Stimulated activated CD4-positive, alpha-beta T cell treated with anti-CD3 and anti-CD28 coated beads, Interleukin-1b, Interleukin-23, amount 100 ng/mL, for 48 hours (primary cell): ENCODE measurements at places on chromosomes 3 and 15.

DNA sequence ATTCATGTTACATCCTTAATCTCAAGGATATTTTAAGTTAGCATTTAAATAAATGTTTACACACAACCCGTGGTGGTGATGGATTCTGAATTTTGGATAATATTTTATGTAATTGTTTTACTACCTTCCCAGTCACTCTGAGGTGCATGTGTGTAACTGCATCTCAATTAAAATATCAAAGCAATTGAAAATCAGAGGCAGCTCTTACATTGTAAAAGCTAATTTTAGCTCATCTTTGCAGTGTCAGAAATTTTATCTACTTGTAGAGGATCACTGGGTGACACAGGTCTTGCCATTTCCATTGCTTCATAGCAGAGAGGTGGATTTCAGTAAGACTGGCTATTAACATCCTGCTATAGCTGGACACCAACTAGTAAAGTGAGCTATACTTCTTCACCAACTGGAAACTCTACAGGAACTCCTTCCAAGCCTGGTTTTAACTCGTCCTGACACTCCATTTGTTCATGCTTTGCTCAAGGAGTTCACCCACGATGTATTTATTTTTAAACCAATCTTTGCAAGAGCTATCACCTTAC is 19.6 kb upstream of the MITF start:
- DNase-seq, result no peak

DNA sequence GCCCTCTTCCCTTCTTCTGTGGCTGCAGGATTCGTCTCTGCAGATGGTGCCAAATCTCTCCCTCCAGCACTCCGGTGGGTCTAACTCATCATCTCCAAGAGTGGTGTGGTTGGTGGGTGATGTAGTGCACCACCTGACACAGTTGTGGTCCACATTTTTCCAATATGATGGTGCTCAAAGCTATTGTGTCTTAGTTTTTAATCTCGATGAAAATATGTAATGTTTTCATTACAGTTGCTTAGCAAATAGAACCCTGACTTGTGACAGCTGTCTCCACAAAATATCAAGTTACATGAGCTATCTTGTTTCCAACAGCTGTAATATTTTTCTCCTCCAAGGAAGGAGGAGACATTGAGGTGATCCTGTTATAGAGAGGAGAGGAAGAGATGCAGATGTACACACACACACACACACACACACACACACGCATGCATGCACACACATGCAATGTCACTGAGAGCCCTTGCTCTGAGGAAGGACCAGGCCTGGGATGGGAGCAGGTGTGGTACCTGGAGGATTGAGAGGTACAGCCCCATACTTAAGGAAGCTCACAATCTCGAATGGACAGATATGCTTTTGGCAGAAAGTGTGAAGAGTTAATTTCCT is 15.7 kb upstream of the ESYT3 start:
- no peak for DNase-seq

GRCh38 chr15:91947293-91947679 is 93.8 kb downstream of the SLCO3A1 start:
- no peak for DNase-seq

DNA sequence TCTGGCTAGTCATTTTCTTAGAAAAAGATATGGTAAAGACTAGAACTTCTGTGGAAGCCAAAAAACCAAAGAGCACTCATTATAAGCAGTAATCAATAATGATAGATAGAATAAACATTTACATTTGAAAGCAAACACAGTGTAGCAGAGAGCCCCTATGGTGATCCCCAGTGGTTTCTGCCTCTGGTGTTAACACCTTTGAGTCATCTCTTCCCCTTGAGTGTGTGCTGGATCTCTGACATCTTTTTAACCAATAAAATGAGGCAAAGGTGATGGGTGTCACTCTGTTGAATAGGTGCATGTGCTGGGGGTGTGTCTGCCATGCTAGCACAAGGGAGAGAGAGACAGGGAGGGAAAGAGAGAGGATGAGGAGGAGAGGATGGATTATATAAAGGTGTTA is 121.6 kb downstream of the TFG start:
- DNase-seq, result no peak

- DNase-seq, result no peak
Observed at GRCh38 chr15:100645671-100646070, 43.3 kb downstream of the ASB7 start.

DNA sequence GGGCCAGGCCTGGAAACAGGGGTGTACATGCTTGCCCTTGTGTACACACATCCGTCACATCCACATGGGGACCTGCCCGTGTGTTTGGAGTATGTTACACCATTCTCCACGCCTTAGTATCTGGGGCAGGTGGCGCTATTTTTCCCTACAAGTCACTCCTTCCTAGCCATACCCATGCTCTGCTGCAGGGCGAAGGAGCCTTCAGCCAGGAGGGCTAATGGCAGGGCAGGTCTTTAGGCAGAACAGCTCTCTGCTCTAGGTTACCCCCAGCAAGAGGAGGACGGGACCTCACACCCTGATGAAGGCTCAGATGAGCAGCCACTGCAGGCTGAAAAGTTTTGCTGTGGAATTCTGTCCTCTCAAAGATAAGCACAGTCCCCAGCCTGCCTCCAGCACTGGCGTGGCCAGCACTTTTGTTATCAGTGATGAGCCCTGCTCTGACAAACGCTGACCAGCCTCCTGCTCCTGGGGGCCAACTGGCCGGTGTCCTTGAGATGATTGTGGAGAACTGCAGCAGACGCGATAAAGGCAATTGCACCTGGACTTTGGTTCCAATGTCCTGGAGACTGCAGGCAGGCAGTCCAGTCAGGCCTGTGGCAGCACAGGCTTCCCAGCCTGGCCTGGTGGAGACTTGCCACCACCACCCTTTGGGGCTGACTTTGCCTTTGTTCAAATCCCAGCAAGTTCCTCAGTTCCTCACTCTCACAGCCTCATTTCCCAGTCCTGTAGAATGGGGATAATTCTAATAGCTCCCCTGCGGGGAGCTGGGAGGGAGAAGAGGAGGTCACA is 19.8 kb upstream of the PIGZ start:
- DNase-seq, result no peak

DNA sequence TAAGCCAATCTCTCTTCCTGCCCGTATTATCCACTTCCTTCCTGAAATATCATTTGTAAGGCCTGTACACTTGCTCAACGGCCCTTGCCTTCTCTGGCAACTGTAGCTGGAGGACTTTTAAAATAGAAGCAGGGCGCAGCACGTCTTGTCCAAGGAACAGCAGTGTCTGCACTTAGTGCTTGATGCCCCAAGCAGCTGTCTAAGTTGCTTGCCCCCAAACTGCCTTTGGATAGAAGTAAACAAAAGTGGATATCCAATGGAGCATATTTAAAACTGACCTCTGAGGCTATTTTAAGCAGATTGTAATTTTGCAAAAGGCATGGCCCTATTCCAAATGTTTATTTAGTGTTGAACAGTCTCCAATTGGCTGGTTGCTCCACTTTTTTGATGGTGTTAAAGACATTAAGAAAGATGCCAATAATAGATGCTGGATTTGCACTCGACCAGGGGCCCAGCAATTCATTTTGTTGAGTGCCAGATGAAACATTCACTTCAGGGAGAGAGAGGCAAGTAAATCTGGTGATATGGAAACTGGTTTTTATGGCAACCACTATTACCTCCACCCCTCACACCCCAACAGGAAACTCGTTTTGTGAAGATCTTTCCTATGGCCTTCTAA is 526.8 kb upstream of the TBL1XR1 start:
- DNase-seq, result no peak

- no peak for DNase-seq
Observed at GRCh38 chr15:58852347-58852746, 81.1 kb downstream of the SLTM start.

DNA sequence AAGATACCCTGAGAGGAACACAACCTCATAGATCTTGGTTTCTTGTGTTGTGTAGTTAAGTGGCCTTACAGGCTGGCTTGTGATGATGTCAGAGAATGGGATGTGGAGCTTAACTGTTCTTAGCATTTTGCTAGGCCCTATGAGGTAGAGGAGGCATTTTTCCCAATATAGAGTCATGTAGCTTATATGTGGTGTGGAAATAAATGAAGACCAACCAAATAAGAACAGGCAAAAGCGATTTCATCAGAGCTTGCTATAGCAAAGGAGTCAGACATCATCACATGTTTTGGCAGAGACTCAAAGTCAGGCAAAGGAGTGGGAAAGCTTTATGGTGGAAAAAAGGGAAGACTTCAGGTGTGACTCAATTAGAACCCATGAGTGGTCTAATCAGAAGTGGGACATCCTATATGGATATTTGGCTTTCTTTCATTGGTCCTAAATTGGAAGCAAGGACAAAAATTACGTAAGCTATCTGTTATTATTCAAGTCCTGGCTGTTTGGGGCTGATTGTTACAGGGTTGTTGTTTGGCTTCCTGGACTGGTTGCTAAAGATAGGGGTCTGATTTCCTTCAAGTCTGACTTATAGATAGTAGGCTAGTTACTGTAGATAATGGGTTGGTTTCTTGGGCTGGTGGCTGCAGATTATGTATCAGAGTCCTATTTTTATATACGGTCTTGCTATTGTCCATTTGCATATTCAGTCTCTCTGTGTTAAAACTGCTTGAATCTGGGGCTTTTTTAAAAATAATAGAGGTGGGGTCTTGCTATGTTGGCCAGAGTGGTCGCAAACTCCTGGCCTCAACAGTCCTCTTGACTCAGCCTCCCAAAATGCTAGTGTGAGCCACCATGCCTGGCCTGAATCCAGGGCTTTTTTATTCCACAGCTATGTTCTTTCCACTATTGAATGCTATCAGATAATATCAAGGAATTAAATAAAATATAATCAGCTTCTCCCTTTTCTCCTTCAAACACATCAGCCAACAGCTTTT is 30.3 kb upstream of the SETD2 start:
- no peak for DNase-seq

- DNase-seq, result no peak
Observed at GRCh38 chr3:41274944-41275668, 75.8 kb downstream of the CTNNB1 start.

GRCh38 chr3:139534992-139535879 is 4.3 kb downstream of the RBP1 start:
- no peak for DNase-seq

GRCh38 chr3:155424323-155424710 is 130.8 kb upstream of the STRIT1 start:
- no peak for DNase-seq

GRCh38 chr3:149510480-149510879 is 36.0 kb downstream of the TM4SF4 start:
- DNase-seq, result no peak

- DNase-seq, result no peak
Observed at GRCh38 chr3:26369133-26369532, 253.4 kb upstream of the LRRC3B start.

DNA sequence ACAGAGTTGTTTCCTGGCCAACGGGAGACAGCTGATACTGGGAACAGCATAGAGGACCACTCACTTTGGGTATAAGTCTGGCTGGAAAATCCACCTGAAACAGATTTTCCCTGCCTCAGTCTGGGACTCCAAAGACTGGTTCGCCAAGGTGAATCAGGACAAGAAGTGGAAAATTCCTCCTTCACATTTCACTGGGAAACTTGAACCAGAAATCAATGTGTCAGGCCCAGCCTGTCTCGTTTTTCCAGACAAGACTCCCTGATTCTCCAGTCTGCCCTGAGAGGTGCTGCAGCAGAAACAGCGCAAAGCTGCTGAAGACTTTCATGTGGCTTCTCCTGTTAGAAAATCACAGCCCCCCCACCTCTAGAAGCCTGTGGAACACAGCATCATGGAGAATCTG is 269.8 kb downstream of the OPA1 start:
- DNase-seq, result no peak

GRCh38 chr15:62362608-62363007 is 197.5 kb upstream of the C2CD4B start:
- DNase-seq, result no peak

DNA sequence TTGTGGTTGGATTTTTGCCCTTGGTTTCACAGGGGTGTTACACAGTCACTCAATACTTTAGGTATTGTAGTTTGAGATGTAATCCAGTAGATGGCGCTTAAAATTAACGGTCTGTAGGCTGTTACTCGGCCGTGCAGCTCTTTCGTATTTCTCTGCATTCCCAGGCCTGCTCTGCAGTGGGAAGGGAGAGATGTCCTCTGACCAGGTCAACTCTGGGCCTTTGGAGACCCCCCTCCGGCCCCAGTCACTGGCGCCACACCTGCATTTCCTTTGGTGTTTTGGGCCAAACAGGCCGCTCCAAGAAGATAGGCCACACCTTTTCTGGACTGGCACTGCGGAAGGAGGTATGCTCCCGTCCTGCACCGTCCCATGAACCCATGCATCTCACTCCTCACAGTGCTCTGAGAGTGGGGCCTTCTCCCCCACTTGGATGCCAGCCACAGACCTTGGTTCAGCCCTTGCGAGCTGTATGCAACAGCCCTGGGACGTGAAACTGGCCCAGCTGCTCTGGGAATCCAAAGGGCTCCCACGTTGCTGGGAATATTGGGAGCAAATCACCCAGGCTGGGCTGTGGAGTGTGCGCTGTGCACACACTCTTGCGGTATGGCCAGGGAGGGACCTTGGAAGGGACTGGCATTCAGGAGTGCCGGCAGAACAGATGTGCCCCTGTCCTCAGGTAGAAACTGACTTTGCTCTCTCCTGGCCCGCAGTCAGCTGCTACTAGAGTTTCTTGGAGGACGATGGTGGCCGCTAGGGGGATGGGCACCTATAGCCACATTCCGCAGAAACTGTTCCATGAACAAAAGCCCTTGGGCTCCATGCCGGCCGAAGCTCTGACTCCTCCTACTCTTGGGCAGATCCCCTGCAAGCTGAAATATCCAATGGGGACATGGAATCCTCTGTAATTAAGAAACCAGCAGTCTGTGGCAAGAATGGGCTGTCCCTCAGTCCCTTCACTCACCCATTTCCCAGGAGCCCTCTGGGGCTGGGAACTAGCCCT is 410.5 kb upstream of the CADM2 start:
- no peak for DNase-seq

DNA sequence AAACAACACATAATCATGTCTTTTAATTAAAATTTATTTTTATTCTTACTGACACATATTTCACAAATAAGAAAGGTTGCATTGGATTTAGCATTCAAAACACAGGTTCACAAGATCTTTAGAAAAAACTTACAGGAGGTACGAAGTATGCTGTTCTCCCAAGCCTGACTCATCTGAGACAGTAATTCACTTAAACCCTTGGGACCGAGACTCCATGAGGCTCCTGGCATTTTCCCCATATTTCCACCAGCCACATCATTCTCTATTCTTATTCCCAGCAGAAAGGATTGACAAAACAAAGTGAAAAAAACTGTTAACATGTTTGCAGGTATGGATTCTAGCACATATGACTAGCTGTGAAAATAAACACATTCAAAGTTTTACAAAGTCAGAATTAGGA is 52.6 kb downstream of the CNTN3 start:
- no peak for DNase-seq
